ENCODE measurements at places on chromosomes 2 and 18. TPM values are rescaled to one million over a fixed set of nuclear protein-coding genes. Genes with fewer than 3 reads are reported as not detected.
A peak's percentile ranks its signal among the peaks of the same experiment; 100 is the strongest.

The IMPA2 gene
- total RNA-seq, result 21.3 TPM

The FN1 gene
- total RNA-seq, result 956 TPM

The GALNT5 gene
- not detected for total RNA-seq

The UPP2 gene
- not detected for total RNA-seq

The SLC23A3 gene
- 0.99 TPM for total RNA-seq

The THADA gene
- total RNA-seq, result 35.2 TPM

The PKDCC gene
- 91.0 TPM for total RNA-seq

The LRP1B gene
- total RNA-seq, result 3.2 TPM

The LYG1 gene
- total RNA-seq, result 1.2 TPM

The NPAS2 gene
- 14.2 TPM for total RNA-seq

The ABCB11 gene
- under 0.01 TPM for total RNA-seq

The CCL20 gene
- not detected for total RNA-seq

The PAX3 gene
- not detected for total RNA-seq

The TMEM169 gene
- 0.82 TPM for total RNA-seq

DNA sequence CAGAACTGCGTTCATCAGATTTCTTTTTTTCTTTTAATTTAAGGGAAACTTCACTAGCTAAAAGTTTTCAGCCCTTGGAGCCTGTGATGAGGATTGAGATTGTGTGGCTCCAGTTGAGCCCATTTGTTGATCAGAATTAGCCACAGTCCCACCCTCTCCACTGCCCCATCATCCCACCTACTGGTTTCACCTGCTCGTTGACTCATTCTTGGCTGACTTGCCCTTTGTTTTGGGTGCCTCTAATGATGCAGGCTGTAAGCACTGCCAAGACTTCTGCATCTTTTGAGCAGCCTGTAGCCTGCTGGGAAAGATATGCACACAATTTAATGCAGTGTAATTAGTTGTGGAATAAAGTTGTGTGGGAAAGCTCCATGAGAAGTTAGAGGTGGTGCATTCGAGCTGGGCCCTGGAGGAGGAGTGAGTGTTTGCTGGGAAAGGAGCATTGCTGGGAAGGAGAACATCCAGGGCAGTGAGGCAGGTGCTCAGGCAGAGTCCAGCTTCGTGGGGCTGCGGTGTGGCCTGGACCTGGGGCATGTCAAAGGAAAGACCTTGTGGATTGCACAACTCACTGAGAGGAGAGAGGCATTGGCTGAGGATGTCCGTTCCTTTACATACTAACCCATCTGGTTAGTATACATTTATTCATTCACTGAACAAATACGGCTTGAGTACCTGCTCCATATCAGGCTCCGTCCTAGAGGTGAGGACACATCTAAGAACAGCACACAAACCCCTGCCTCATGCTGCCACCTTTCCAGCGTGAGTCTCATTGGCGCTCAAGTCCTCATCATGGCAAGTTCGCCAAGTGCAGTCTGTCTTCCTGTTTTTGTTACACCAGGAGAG lies 18.2 kb downstream of the ASPRV1 start:
- no peak for DNase-seq

- DNase-seq, result no peak
Observed at GRCh38 chr18:48729404-48729803, 190.6 kb downstream of the CTIF start.

DNA sequence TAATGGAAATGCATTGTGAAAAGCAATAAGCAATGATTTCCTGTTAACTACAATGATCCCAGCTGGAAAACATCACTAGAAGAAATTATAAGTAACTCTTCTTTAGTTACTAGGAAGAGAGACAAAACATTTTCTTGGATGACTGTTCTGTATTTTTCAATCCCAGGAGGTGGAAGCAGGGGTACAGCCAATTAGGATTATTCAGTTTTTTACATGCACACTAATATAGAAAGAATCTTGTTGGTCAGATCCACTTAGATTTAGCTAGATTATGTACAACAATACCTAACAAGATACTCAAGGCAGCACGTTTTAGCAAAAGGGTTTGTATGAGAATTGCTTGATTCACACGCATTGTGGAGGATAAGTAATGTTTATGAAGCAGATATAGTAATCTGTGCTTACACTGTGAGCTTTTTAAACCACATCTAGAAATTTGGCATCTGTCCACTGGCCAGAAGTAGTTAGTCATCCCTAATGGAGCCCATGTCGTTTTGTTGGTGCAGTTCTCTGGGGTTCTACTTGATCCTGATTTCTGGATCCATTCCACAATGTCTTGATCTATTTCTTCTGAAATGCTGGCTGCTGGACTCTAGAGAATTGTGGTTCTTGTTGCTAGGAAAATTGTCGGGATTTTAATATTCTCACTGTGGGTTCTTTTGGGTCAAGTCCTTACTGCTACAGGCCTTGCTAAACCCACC lies 199.7 kb downstream of the ADCYAP1 start:
- DNase-seq, result no peak

DNA sequence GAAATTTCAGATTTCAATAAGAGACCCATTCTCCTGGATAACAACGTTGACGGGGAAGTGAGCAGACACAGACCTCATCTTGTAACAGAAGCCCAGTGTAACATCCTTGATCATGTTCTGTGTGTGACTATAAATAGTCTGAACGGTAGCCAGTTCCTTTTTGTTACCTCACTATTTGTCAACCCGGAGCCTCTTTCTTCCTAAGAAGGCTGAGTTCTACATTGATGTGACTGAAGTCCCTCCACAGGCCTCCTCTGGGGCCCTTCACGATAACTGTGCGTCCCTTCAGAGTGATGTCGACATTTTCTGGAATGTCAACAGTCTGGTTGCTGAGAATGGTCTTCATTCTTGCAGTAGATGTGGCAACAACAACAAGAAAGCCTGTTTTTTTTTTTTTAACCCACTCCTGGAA lies 6.3 kb upstream of the PLEKHM3 start:
- DNase-seq, result no peak

DNA sequence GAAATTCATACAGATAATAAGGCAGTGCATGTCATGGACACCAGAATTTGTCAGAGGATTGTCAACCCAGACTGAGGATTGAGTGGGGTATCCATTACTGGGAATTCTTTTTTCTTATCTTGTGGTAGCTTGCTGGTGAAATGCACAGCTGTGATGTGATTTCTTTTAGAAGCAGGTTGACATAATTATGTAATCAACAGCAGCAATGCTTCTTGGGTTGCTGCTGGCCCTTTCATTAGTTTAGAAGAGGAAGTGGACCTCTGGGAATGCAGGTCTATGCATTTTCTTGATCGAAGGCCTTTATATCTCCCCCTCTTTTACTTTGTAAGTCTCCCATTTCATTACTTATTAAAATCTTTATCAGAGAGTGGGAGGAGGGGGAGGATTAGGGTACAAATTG lies 319.9 kb downstream of the AGPS start:
- no peak for DNase-seq

- DNase-seq, result peak; percentile 40
Observed at GRCh38 chr2:28325173-28325566, 67.5 kb upstream of the FOSL2 start.

- DNase-seq, result peak; percentile 73
Observed at GRCh38 chr2:101150306-101151145, 656 bp downstream of the TBC1D8 start.

DNA sequence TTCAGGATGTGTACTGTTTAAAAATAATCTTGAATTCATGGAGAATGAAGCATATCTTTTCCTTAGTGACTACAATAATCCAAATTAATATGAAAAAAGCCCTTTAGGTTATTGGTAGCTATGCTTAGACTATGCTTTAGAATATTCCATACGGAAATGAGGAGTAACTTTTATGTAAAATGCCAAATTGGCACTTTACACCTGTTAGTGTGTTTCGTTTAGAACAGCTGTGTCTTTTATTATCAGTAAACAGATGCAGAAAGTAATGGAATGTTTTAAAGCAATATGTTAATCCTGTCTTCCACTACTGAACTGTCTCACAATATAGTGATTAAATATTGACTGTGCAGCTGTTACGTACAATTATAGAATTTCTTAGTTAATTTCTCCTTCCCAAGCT lies 129.6 kb downstream of the PMS1 start:
- no peak for DNase-seq

DNA sequence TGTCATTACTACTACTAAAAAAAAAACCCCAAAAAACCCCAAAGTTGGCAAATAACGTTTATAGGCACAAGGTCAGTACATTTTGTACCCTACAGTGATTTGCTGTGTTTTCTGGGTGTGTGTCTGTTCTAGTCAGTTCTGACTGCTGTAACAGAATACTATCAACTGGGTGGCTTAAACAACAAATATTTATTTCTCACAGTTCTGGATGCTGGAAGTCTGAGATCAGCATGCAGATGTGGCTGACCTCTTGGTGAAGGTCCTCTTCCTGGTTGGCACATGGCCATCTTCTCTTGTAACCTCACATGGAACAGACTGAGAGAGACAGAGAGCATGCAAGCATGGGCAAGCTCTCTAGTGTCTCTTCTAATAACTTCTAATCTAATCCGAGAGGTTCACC lies 103.1 kb downstream of the CERS6 start:
- no peak for DNase-seq

- DNase-seq, result no peak
Observed at GRCh38 chr2:171688129-171688465, 828 bp downstream of the DYNC1I2 start.

- peak; percentile 61 for DNase-seq
Observed at GRCh38 chr2:219643084-219643473, 15.6 kb downstream of the SLC4A3 start.

DNA sequence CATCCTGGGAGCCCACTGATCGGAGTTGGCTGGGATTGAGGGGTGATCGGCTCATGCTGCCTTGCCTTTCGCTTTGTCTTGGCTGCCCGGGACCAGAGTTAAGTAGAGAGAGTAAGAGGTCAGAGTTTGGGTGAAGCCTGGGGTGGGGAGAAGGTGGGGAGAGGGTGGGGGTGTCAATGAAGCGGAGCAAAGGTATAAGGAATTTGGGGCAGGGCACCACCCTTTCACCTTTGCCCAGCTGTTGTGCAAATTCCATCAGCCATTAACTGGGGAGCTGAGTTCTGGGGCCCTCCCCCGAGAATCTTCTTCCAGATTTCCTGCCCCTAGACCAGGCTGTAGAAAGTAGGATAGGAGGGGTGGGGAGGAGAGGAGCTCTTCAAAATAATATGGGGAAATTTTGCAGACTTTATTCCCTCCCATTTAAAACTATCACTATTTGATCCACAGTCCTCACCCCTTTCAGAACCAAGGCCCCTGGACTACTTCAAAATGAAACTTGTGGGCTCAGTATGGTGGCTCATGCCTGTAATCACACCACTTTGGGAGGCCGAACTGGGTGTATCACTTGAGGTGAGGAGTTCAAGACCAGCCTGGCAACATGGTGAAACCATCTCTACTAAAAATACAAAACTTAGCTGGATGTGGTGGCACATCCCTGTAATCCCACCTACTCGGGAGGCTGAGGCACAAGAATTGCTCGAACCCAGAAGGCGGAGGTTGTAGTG lies at the start of gene SLC23A3:
Gene SLC23A3, minus strand, starts transcription at position 100 of the 725 bp plus-strand sequence. Its CDS starts 45 bp downstream, at position 55.
- no peak for DNase-seq

DNA sequence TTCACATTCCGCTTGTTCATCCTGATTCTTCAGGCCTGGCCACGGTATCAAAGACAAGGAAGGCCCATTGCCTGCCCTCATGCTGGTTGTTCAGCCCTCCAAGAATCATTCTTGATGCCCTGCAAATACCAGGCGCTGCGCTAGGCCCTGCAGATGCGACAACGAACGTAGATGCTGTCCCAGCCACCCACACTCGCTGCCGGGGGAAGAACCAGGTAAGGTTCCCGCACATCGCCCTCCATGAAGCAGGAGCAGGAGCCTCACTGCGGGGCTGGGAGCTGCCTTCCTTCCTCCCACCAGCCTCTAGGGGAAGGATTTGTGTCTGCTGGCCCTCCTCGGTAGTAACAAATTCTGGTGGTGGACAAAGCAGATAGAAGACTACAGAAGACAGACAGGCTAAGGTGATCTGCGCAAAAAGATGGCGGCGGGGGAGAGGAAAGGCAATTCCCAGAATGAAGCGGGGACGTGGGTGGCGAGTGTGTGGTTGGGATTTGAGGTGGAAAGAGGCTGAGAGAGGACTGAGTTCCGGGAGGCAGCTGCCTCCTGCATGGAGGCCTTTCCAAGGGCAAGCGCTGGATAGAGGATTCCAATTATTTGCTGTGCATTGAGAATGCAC lies 19.8 kb upstream of the GPR55 start:
- DNase-seq, result no peak

GRCh38 chr2:185807351-185807750 lies 68.7 kb downstream of the FSIP2 start:
- no peak for DNase-seq

- no peak for DNase-seq
Observed at GRCh38 chr2:64678771-64679590, 25.3 kb upstream of the SERTAD2 start.

GRCh38 chr18:36977121-36977520 lies 148.2 kb downstream of the KIAA1328 start:
- DNase-seq, result no peak

- DNase-seq, result no peak
Observed at GRCh38 chr2:234257859-234258561, 207.5 kb downstream of the SPP2 start.

DNA sequence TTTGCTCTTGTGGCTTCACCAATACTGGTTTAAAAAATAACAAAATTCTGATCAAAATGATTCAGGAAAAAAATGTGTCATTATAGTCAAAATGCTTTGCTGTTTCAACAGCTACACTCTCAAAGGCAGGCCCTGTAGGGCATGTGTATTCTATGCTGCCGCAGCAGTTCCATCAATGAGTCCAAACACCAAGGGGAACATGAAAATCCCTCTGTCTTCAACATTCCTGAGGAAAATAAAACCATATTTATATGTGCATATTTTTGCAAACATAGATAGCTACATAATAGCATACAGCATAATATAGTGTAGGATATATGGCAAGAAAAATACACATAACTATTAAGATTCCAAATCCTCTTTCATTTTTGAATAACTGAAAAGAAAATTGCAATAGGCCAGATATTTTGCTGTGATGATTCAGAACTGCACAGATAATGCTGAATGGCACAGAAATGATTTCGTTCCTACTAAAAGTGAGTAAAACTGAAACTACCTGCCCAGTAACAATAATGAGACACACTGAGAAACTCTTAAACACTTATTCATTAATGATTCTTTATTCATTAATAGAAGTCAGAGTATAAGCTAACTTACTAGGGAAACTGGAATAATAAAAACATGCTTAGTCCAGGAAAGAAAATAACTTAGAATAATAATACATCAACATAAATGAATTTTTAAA lies 343.8 kb downstream of the SUCLG1 start:
- no peak for DNase-seq

DNA sequence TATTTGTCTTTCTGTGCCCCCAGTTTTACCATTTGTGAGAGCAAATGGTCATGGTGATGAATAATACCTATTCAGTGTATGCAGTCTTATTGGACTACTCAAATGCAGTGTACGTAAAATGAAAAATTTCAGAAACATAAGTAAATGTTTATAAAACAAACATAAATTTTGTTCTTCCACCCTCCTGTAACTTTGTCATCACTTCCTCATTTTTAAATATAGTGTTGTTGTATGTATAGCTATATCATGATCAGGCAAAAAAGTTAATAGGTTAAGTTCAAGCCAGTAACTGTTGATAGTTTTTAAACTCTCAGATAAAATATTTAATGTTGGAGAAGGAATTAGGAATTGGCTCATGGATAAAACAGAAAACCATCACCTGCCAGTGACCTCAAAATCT lies 93.2 kb downstream of the KLF7 start:
- no peak for DNase-seq

- no peak for DNase-seq
Observed at GRCh38 chr2:222656526-222657446, 894 bp upstream of the FARSB start.

GRCh38 chr2:176136374-176137251 lies 7.1 kb downstream of the HOXD8 start:
- peak; percentile 78 for DNase-seq
